ENCODE measurements at places on chromosomes 7 and 10. TPM values are rescaled to one million over a fixed set of nuclear protein-coding genes. Genes with fewer than 3 reads are reported as not detected.

The CALHM1 gene
- not detected for total RNA-seq

The PCBD1 gene
- total RNA-seq, result 11.6 TPM

The CYP2C18 gene
- total RNA-seq, result not detected

The GNAT3 gene
- not detected for total RNA-seq

The NAT16 gene
- 3.4 TPM for total RNA-seq

The UBE3C gene
- 153 TPM for total RNA-seq

The EPO gene
- not detected for total RNA-seq

The MRPS17 gene
- 14.4 TPM for total RNA-seq

The CTBP2 gene
- 79.8 TPM for total RNA-seq

The CYTH3 gene
- 51.3 TPM for total RNA-seq

The NKX2-3 gene
- total RNA-seq, result not detected

The EN2 gene
- total RNA-seq, result not detected

The PNLIPRP3 gene
- not detected for total RNA-seq

The MEIG1 gene
- not detected for total RNA-seq

The CDC14C gene
- total RNA-seq, result not detected

The NPY4R2 gene
- total RNA-seq, result 0.31 TPM

The WEE2 gene
- 1.3 TPM for total RNA-seq

The MAT1A gene
- not detected for total RNA-seq

The GPRIN2 gene
- 36.6 TPM for total RNA-seq

The KIF11 gene
- total RNA-seq, result 8.5 TPM

The KIAA1549 gene
- 57.9 TPM for total RNA-seq

The PEX1 gene
- 67.3 TPM for total RNA-seq

The DYDC2 gene
- 2.8 TPM for total RNA-seq

The CNOT4 gene
- total RNA-seq, result 39.8 TPM

The FAM25G gene
- total RNA-seq, result not detected

The AGK gene
- 73.2 TPM for total RNA-seq

The ACSM6 gene
- not detected for total RNA-seq

The CYP3A7 gene
- total RNA-seq, result 0.31 TPM

The FAM24B gene
- 18.8 TPM for total RNA-seq

The ASAH2 gene
- 2.5 TPM for total RNA-seq

The DYNC1I1 gene
- total RNA-seq, result 197 TPM

The GNGT1 gene
- total RNA-seq, result not detected

The MPP7 gene
- 2.2 TPM for total RNA-seq

The C7orf25 gene
- 15.7 TPM for total RNA-seq

The SPDYE5 gene
- total RNA-seq, result not detected

The DNAJC12 gene
- total RNA-seq, result 1.9 TPM

The GPNMB gene
- total RNA-seq, result 2.2 TPM

The CUBN gene
- total RNA-seq, result 7.2 TPM

The ITPRIP gene
- total RNA-seq, result 3.8 TPM

The SRRT gene
- total RNA-seq, result 64.5 TPM

The NEURL1 gene
- total RNA-seq, result 44.4 TPM

The EBLN1 gene
- total RNA-seq, result not detected

The CAV1 gene
- total RNA-seq, result 5.9 TPM

The MYL10 gene
- not detected for total RNA-seq

The FAM237B gene
- total RNA-seq, result not detected

The MGAM2 gene
- 0.31 TPM for total RNA-seq

The SPDYE9 gene
- total RNA-seq, result not detected

The LEP gene
- not detected for total RNA-seq

The MEST gene
- total RNA-seq, result 110 TPM

The GRID1 gene
- 26.3 TPM for total RNA-seq

The SFRP4 gene
- 1.6 TPM for total RNA-seq

The MYOZ1 gene
- not detected for total RNA-seq

The C10orf62 gene
- not detected for total RNA-seq
